T-helper 1 cell (primary cell): ENCODE measurements at places on chromosomes 6 and 20.

DNA sequence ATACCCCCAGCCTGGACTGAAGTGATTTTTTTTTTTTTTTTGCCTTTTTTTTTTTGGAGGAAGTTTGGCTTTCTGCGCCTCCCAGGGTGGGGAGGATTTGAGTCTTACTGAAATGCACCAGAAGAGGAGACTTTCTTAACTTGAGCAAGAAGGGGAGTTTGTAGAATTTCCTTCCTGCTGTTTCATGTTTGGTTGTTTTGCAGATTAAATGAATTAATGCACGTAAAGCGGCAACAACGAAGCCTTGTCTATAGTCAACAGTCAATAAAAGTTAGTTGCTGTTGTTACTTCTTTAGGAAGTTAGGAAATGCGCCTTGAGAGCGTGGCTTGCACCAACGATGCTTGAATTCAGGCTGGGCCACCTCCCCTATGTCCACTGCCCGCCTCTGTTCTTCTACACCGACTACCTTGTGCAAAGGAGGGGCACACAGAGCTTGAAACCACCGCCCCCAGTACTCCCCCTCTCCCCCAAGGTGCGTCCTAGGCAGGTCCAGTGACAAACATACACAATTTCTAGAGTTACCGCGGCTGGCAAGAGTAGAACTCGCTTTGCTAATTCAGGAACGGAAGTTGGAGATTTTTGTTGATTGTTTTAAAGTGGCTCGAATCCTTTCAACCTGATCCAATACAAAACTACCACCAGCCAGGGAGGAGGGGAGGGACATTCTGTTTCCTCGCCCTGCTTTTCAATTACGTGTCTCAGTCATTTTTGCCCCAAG is 830 bp upstream of the CYP24A1 start:
- no peak for DNase-seq

GRCh38 chr6:43943099-43943766 is 173.2 kb downstream of the VEGFA start:
- DNase-seq, result no peak

DNA sequence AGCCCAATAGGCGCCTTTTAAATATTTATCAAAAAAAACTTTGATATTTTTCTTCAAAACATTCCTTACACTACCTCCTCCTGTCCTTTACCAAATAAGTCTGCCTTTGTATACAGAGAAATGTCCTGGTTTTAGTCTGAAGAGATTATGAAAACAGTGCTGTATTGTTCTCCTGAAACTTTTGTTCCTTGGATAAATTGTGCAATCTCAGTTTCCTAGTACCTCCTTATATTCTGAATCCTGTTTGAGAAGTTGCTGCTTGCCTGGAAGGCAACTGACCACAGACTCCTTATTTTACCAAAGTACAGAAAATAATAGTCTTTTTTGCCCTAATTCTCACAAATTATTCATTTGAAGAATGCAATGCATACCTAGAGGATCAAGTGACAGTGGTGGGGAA is 349.5 kb downstream of the EPHA7 start:
- DNase-seq, result no peak

- peak; percentile 23 for DNase-seq
These were observed at the start of gene NKAPL for GRCh38 chr6:28258877-28259777. NKAPL (plus strand) TSS chr6:28259297; CDS start chr6:28259372, 75 bp downstream.

GRCh38 chr6:81997090-81997926 is 244.8 kb upstream of the TENT5A start:
- no peak for DNase-seq

GRCh38 chr6:109896341-109896740 is 81.8 kb upstream of the GPR6 start:
- no peak for DNase-seq

GRCh38 chr6:169381988-169382387 is 128.3 kb upstream of the THBS2 start:
- no peak for DNase-seq
